A549 treated with Mapracorat at 1 μM for 4 hours (cell line): ENCODE measurements at places on chromosomes 12 and 14. TPM values are rescaled to one million over a fixed set of nuclear protein-coding genes. Genes with fewer than 3 reads are reported as not detected.

The DAO gene
- total RNA-seq, result not detected in 5 replicates

The ADAM20 gene
- not detected in 5 replicates for total RNA-seq

The OAS1 gene
- total RNA-seq, result 29.0 to 44.5 TPM (median 40.3 TPM) in 5 replicates

The PTGER2 gene
- 2.3 to 3.7 TPM (median 3.5 TPM) in 5 replicates for total RNA-seq

The SERPINA1 gene
- total RNA-seq, result 0.80 to 1.8 TPM (median 1.1 TPM) in 5 replicates

The ABCC9 gene
- 0.01 to 0.08 TPM in 2 of 5 replicates, not detected in the others for total RNA-seq

The NRIP2 gene
- total RNA-seq, result 0.06 TPM in 1 of 5 replicates, not detected in the others

The MGST1 gene
- 723 to 889 TPM (median 758 TPM) in 5 replicates for total RNA-seq

The EIF2S3B gene
- 0.52 to 0.93 TPM (median 0.74 TPM) in 5 replicates for total RNA-seq

The ASPG gene
- 0.13 to 0.72 TPM in 2 of 5 replicates, not detected in the others for total RNA-seq

The FITM1 gene
- 0.13 to 0.19 TPM in 2 of 5 replicates, not detected in the others for total RNA-seq

The CCDC175 gene
- not detected in 5 replicates for total RNA-seq

The SCNN1A gene
- total RNA-seq, result 19.9 to 30.2 TPM (median 26.5 TPM) in 5 replicates
